ENCODE measurements at places on chromosomes 3 and 15. TPM values are rescaled to one million over a fixed set of nuclear protein-coding genes. Genes with fewer than 3 reads are reported as not detected.

DNA sequence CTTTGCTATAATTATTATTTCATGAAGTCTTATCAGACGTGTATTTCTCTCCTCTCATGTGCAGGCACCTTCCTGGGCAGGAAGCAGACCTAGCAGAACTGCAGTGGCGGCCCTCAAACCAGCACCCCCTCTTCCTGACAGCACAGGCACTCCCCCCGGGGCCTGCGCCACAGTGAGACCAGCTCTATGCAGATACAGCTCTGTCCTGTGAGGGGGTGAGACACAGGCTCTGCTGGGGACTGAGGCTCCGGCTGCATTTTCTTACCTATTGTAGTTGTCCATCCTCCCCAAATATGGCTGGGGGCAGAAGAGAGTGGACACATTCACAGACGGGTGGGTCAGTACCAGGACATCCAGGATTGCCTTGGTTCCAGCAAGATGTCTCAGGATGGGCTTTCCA lies 5.0 kb downstream of the CISH start:
- H3K27ac ChIP-seq: peak overlapping the region; percentile 94
- DNase-seq: no peak
- H3K4me1 ChIP-seq: no peaks in the 10 kb centered on the region
- no peak overlapping the region for H3K4me3 ChIP-seq

Gene RSL24D1
- total RNA-seq: 48.2 TPM

GRCh38 chr15:84023636-84024035 lies 211.9 kb upstream of the GOLGA6L4 start:
- no peak for DNase-seq
- peaks cover 50% of the 10 kb centered on the region for H3K36me3 ChIP-seq
- no peaks in the 10 kb centered on the region for H3K4me1 ChIP-seq
- no peaks in the 10 kb centered on the region for H3K27me3 ChIP-seq
- no peak overlapping the region for H3K27ac ChIP-seq
- H3K4me3 ChIP-seq: no peak overlapping the region

DNA sequence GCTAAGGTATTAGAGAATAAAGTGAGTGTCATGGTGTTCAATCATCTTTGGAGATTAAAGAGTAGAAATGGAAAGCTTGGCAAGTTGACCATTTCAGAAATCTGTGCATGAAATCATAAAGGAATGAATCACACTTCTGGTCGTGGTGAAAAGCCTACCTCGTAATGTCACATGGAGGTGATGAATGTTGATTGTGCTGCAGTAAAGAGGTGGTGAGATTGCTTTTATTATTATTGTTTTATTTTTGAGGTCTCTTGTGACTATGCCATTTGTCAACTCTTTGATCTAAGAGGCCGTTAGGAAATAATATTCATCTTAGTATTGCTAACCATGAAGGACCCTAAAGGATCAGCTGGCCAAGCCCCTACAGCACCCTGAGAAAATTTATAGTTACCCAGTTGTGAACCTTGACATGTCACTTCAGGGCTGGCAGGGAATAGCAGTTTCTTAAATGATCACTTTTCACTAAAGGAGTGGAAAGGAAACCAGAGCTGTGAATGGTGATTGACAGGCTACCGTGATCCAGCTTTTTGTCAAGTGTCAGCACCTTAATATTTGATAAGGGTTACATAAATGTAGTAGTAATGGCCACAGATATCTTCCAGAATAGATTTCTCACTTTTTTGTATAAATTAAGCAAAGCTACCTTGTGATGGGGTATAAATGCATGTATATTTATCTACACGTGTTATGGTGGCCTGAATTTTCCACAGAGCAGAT lies 203.9 kb downstream of the PTPRG start:
- no peaks in the 10 kb centered on the region for H3K27me3 ChIP-seq
- no peak for DNase-seq
- no peak overlapping the region for H3K4me3 ChIP-seq

Gene C3orf22
- total RNA-seq: not detected

Data from right atrium auricular region (tissue), 2 donors.